ENCODE measurements at places on chromosomes 11 and 22.

DNA sequence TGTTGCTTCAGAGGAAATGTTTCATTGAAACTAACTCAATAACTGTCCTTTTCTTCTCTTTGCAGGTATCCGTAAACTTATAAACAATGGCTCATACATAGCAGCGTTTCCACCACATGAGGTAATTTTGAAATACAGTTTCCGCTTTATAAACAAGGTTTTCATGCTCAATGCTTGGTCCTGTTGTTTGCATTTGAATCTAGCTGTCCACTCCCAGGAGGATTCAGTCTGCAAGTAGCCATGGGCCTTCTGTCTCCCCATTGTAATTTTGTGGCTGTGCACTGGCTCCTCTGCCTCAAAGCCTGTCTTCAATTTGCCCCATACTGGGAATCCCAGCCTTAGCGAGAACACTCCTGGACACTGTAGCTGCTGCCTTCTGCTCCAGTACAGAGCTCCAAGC is 34.7 kb downstream of the MUC15 start:
- no peak for DNase-seq

DNA sequence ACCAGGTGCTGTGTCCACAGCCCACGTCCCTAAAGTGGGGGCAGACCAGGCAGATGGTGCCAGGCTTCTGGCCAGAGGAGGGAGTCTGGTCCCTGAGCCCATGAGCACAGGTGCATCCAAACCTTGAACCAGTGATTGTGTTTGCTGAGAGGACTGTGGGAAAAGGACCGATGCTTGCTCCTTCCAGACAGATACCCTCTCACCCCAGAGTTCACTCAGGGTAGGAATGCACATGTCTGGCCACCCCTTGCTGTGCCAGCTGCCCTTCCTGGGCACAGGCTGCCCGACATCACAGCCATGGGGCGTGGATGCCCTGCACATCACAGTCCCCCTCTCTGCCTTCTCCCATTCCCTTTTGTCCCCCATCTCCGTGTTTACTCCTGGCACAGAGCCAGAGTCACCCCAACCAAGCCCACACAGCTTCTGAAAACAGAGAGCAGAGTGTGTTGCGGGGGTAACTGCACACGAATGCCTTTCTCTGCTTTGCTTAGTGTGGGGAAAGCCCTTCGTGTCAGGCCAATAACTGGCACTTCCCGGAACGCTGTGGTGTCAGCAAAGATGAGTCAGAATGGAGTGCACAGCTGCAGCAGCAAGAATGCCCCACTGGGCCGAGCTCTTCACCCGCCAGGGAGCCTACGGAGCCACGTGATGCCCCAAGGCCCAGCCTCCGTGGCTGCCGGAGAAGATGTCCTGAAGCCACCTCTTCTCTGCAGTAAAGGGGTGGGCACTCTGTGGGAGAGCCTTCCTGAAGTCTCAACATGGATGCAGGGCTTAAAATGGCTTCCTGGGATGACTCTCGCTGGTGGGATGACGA is 7.6 kb downstream of the CARS1 start:
- DNase-seq, result peak; percentile 95

GRCh38 chr11:9263840-9264315 is 1.3 kb downstream of the DENND5A start:
- DNase-seq, result peak; percentile 97

DNA sequence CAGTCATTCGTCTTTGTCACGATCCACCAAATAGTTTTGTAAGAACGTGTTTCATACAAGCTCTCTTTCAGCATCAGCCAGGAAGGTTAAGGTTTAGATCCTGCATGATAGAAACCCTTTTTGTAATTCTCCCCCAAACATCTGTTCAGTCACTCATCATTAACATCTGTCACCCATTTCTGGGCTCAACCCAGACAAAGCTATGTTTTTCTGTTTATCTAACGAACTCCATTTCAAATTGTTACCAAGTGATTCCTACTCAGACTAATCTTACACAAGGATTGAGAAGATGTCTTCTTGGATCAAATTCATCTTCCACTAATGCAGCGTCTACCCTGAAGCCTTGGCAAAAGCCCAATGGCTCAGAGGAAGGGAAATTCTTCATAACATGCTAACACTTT is 58.8 kb downstream of the FZD4 start:
- DNase-seq, result no peak

DNA sequence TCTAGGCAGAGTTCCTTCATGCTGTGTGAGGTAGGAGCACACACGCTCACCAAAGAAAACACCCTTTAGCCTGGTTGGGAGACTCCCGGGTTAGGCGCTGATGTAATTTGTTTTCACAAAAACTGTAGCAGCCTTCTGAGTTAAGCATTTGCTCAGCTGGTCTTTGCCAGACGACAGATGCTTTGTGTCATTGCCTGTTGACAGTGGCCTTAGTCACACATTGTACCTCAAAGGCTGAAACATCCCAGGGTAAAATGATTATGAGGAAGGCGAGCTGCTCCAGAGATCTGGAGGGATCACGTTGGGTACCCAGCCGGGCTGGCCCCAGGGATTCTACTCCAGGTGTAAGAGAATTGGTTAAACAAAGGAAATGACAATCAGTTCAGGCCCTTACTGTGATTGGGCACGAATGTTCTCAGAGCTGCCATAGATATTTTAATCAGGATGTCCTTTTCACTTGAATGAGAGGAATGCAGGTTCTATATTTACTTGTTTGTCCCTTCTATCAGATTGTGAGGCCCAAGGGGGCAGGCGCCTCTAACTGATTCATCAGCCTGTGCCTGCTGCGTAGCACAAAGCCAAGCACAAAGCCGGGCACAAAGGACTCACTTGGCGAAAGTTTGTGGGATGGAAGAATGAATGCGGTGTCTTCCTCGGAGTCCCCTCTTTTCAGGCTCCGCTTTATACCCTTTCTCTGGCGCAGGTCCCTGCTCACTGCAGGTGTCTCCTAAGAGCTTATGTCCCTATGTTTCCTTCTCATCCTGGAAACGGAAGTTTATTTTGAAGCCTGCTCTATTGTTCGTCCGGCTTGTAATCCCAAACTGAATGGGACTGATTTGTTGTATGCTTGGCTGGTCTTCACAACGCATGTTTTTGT is 47.1 kb downstream of the ADM start:
- peak; percentile 76 for DNase-seq

DNA sequence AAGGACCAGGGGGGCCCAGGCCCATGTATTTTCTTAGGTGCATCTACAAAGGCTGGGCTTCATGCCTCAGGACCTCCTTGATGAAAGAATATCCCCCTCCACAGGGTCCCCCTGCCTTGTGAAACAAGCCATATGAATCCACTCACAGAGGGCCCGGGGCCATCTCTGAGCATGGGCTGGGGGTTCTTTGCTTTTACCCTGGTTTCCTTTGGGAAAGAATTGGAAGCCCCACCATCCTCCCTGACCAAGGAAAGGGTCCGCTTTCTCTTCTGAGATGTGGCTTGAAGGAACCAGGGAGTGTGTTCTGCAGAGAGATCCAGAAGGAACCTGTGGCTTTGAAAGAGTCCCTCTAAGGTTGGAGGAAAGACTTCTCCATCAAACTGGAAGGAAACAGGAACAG is 9.2 kb upstream of the ANO1 start:
- no peak for DNase-seq

DNA sequence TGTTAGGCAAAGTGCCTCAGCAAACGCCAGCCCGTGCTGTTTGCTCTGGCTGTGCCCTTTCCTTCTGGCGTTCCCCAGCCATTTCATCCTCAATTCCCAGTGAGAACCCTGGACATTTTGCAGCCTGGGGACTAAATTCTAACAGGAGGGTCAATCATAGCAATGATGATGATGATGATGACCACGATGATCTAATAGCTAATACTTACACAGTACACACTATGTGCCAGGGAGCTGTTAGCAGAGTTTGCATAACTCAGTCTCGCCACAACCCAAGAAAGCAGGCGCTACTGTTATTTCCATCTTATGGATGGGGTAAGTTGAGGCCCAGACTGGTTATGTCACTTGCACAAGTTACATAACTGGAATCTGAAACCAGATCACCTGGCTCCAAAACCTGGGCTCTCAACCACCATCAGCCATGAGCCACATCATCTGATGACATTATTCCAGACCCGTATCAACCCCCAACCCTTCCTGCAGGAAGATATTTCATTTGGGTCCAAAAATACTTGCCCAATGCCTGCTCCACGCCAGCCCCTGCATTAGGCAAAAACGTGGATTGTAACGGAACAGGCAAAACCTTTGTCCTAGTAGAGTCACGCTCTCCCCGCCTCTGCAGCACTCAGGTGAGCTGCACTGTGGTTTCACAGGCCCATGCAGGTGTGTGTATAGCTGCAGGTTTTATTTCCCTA is 132.6 kb upstream of the SERPIND1 start:
- no peak for DNase-seq

- no peak for DNase-seq
Measured at GRCh38 chr11:115421352-115421991, 82.7 kb downstream of the CADM1 start.

DNA sequence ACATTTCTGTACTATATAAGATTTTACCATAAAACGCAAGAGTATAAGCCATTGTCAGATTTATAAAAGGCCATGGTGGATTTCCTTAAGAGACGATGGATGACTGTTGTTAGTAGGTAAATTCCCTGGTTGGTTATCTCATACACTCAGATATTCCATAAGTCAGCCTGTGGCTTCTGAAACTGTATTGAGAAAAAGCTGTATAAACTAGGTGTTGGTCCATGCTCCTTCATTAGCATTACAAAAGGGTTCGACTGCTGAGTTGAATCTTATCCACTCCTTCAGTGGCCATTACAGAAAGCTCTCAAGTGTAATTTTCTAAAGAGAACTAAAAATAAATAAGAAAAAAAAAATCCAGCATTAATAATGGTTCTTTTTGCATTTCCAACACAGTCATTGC is 5.3 kb downstream of the GRAP2 start:
- no peak for DNase-seq

DNA sequence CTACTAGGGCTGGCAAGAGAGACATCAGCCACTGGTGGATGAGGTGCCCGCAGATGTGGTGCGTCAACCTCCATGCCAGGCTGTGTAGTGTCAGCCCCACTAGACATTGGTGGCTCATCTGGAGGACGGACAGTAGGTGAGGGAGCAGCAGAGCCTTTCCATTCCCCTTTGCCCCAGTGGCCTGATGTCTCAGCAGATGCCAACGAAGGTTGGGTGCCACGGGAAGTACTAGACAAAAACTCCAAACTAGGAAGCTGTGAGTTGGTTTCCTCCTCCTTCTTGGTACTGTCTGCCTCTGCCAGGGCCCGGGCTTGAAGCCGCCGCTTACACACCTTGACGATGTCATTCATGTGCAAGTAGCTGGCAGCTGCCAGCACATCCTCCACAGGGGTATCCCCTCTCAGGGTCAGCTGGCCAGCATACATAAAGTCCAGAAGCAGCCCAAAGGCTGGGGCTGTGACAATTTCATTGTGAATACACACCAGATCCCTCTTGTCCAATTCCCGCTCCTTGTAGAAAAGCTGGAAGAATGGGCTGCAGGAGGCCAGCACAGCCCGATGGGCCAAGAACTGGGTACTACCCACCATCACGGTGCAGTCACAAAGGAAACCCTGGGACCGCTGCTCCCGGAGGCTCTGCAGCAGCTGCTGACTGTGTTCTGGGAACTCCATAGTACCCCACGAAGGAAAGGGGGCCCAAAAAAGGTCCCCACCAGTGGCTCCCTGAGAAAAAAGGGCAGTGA is 795 bp downstream of the ZBTB3 start:
- no peak for DNase-seq

- no peak for DNase-seq
Measured at GRCh38 chr11:67056267-67057204, at the start of gene RHOD. Gene RHOD, plus strand, starts transcription at chr11:67056847. Its CDS starts 56 bp downstream, at chr11:67056903.

DNA sequence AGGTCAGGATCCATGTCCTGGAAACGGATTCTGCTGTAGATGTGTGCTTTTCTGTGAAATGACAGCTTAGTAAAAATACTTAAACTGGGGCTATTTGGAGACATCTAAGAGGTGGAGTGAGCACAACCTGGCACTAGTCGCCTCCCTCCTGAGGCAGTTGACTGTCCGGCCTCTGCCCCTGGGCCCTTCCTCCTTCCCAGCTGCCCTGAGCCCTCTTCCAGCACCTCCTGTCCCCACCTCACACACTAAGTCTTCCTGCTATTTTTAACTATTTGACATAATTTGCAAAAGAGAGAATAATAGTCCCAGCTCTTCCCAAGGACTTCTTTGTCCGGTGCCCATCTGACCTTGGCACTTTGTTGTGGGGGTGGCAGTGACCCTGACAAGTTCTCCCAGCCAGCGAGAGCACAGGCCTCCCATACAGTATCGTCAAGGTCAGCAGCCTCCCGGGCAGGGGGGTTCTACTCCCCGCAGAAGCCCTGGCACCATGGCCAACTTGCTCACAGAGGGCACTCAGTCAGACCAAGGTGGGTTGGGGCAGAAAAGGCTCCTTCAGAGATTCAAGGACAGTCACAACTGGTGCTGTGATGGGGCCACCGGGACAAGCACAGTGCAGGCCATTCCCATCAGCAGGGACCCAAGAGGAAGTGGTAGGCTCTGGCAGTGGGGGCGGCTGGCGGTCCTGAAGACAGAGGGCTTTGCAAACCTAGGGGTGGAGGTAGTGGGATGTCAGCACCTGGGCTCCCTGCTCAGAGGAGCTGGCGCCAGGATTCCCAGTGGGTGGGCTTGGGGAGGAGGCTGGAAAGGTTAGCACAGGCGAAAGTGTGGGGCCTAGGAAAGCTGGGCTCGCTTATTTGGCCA is 5.5 kb upstream of the NEAT1 start:
- DNase-seq, result peak; percentile 73

DNA sequence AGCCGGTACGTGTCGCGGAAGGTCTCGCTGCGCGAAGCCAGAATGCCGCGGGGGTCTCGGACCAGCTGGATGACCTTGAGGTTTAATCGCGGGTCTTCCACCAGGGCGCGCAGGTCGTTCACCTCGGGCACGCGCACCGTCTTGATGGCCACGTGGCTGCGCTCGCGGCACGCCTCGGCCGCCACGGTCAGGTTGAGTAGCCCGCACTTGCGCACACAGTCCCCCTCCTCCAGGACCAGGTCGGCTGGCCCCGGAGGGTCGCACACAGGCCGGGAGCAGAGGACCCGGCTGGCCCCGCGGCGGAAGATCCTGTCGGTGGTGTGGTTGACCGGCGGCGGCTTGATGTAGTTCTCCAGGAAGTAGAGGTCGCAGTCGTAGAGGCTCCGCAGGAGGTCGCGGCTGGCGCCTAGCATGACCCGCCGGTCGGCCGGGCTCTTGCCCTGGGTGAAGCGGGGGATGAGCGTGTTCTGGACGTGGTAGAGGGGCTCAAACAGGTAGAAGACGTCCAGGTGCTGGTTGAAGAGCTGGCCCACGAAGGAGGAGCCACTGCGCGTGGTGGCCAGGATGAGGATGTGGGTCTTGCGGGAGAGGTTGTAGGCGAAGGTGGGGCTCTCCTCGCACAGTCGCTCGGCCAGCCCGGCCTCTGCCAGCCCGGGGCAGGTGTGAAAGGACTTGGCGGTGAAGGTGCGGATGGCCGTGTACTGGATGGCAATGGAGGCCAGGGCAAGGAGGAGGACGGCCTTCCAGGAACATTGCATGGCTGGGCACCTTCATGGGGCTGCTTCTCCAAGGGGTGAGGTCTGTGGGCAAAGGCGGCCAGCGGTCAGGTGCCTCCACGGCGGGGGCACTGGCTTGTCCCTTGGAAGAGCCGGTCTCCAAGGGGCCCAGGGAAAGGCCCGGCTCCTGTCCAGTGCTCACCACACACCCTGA is 15.0 kb downstream of the CHST1 start:
- no peak for DNase-seq

GRCh38 chr11:70364178-70364577 is 34.2 kb upstream of the CTTN start:
- DNase-seq, result no peak

GRCh38 chr11:75280227-75280701 is 39.7 kb downstream of the TPBGL start:
- peak; percentile 81 for DNase-seq

- DNase-seq, result peak; percentile 58
Measured at GRCh38 chr22:50599816-50600455, 657 bp upstream of the MAPK8IP2 start.

GRCh38 chr11:74683279-74683871 is 47.9 kb downstream of the CHRDL2 start:
- peak; percentile 29 for DNase-seq

GRCh38 chr22:49849161-49850020 is 4.3 kb upstream of the ZBED4 start:
- no peak for DNase-seq

Data from suppressor macrophage treated with lipopolysaccharide for 1 hour (primary cell).